ENCODE measurements at places on chromosomes 13 and 19. TPM values are rescaled to one million over a fixed set of nuclear protein-coding genes. Genes with fewer than 3 reads are reported as not detected.

C19orf18 gene
- total RNA-seq = not detected

KCNRG gene
- total RNA-seq = 0.14 TPM

SLC25A15 gene
- total RNA-seq = 18.5 TPM

ATP12A gene
- 0.14 TPM for total RNA-seq

F2RL3 gene
- not detected for total RNA-seq

DENND1C gene
- total RNA-seq = 0.94 TPM

FCER2 gene
- not detected for total RNA-seq

STOML3 gene
- not detected for total RNA-seq

NFIC gene
- 31.2 TPM for total RNA-seq

- no peak for DNase-seq
Observed at GRCh38 chr19:37936166-37936565, 29.2 kb downstream of the SIPA1L3 start.

DNA sequence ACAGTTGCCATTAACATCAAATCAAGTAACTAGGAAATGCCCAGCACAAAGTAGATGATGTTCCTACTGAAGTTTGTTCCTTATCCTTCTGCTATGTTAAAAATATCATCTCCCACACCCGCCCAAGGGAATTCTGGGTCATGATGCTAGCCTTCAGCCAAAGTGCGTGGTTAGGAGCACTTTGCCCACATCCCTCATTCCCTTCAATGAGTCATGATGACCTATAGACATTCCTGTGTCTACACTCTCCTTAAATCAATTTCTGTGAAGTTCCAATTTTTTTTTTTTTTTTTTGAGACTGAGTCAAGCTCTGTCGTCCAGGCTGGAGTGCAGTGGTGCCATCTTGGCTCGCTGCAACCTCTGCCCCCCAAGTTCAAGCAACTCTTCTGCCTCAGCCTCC is 17.0 kb downstream of the RXFP2 start:
- DNase-seq = no peak

DNA sequence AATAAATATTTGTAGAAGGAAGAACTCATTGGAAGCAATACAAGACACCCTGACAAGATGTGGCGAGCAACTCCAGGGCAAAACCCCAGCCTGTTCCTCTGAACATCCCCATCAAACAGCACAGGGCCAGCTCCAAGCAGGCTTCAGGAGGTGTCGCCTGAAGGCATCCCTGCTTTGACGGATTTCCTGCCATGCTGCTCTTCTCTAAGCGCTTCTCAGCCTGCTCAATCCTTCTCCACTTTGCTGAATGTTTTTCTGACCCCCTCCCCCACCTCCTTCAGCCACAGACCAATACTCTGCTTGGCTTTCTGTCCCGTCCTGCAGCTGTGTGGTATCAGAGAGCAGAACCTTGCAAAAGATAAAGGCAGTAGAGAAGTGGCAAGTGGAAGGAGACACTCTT is 28.4 kb downstream of the C19orf81 start:
- no peak for DNase-seq

DNA sequence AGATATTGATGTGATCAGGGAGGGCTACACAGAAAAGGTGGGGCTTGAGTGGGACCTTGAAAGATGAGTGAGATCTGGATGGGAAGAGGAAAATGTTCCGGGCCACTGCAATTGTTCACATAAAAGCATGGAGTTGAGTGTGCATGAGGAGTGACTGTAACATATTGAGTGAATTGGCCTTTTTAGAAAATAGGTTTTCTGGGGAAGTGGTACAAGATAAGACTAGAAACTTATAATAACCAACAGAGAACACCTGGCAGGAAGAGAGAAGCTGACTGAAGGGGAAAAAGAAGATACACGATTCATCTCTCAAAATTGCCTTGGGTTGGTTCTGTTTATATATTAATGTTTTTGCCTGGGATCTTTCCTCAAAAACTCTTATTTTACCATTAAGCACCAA is 32.2 kb downstream of the SLC10A2 start:
- DNase-seq = no peak

GRCh38 chr13:46172531-46172991 is 9.4 kb downstream of the LCP1 start:
- no peak for DNase-seq

DNA sequence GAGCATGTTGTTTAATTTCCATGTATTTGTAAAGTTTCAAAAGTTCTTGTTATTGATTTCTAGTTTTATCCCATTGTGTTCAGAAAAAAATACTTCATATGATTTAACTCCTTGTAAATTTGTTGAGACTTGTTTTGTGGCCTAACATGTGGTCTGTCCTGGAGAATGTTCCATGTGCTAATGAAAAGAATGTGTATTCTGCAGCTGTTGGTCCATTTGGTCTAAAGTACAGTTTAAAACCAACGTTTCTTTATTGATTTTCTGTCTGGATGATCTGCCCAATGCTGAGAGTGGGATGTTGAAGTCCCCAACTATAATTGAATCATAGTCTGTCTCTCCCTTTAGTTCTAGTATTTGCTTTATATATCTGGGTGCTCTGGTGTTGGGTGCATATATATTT is 34.9 kb upstream of the TPP2 start:
- no peak for DNase-seq

DNA sequence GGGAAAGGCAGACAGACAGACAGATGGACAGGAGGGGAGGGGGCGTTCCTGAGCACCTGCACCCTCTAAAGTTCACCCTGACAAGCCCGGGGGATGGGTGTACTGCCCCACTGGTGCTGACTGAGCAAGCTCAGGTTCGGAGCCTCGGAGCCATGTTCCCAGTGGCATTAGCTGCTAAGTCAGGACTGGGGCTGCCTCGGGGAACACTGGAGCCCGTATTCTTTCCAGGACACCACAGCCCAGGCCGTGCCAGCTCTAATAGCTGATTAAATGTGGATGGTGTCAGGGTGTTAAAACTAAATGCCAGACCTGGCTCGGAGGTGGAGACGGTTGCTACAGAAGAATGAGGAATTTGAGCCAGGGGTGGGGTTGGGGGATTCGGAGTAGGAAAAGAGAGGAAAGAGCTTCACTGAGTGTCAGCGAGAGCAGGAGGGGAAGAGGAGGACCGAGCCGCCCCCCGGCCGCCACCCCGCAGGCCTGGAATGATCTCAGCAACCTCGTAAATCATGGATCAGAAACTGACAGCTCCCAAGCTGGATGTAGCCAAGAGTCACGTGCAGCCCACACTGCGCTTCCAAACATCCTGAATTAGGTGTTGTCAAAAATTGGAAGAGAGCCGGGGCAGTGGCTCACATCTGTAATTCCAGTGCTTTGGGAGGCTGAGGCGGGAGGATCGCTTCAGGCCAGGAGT is 10.4 kb downstream of the MAP2K2 start:
- DNase-seq = no peak

- DNase-seq = peak; percentile 79
Observed at GRCh38 chr13:48121733-48122132, 26.8 kb upstream of the MED4 start.

DNA sequence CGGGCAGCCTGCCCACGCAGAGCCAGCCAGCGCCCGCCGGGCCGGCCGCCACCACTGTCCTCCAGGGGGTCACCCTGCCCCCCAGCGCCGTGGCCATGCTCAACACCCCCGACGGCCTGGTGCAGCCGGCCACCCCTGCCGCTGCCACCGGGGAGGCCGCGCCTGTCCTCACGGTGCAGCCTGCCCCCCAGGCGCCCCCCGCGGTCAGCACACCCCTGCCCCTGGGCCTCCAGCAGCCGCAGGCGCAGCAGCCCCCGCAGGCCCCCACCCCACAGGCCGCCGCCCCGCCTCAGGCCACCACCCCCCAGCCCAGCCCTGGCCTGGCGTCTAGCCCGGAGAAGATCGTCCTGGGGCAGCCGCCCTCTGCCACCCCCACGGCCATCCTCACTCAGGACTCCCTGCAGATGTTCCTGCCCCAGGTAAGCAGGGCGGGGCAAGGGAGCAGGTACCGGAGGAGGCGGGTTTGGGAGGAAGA is 32.3 kb upstream of the EHD2 start:
- DNase-seq = no peak

DNA sequence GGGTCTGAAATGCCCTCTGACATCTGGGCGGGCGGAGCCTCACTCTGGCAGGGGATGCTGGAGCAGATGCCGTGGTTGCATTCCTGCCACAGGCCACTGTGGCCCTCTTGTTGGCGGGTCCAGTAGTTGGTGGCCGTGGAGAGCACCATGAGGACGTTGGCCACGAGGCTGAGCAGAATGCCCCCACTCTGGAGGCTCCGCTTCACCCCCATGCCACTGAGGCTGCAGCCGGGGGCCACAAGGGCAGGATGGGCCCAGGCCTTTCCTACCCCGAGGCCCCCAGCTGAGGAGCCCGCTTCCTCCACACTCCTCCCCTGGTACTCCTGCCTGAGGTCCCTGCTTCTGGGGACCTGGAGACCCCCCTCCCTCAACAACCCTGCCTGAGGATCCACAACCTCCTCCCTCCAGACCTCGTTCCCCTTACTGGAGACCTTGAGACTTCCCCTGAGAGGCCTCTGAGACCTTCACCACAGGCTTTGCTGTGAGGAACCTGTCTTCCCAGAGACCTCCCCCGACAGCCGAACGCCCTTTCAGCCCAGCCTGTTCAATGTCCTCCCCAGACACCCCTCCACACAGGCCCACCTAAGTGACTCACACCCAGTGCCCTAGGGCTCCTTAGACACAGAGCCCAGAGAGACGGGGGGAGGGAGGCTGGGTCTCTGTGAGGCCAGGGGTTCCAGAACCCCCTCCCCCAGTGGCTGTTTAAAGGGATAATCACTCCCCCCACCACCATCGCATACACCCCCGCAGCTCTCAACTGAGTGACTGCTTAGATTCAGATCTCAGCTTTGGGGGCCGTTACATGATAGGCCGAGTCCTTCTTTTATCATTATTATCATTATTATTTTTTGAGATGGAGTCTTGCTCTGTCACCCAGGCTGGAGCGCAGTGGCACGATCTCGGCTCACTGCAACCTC is at the start of gene CLDND2:
TSS of gene CLDND2 (minus strand) at position 638 of the 917 bp plus-strand sequence. CDS start at position 212, 426 bp downstream.
- no peak for DNase-seq

DNA sequence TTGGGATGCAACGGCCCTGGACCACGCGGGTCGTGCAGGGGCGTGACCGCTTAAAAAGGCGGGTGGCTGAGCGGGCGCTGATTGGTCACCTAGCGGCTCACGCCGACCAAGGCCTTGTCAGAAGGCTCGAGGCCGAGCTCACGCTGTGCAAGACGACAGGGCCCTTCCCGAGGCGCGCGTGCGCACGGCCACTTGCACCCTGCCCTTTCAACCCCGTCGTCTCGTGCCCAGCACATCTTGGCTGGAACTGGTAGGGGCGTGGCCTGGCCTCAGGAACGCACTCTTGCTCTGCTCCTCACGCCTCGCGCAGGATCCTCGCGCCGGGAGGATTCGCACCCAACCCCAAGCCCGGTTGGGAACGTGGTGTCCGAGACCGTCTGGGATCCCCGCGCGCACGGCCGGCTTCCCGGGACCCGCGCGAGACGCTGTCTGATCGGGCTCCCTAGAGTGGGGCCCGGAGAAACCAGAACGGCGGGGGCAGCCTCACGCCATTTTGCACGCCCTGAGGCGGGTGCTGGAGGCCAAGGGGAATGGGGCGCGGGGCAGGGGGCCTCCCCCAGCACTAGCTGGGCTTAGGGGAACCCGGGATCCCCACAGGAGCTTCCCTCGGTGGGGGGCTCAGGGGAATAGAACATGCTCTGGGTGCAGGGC is at the start of gene MEIOSIN:
TSS of gene MEIOSIN (plus strand) at position 280 of the 651 bp plus-strand sequence. CDS start 1,938 bp downstream, outside the sequence.
- DNase-seq = no peak

GRCh38 chr19:19404879-19405860 is at the start of gene GATAD2A:
Gene GATAD2A (plus strand): TSS chr19:19405675. CDS start chr19:19465346, 59,671 bp downstream.
- DNase-seq = no peak

DNA sequence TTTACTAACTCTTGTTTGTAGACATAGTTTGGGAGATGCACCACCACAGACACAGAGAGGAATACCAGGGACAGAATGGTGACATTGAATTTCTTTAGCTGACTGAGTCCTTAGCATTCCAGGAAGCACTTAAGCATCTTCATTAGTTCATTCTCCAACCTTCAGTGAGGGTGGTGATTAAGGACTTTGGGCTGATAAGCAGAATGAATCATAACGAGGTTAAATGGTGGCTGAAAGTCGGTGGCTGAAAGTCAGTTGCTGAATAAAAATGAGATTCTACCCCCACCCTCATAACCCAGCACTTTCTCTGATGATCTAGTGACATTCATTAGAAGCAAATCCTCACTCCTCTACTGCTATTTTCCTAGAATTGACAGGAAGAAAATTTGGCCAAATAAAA is 10.6 kb downstream of the PCDH8 start:
- DNase-seq = no peak

- DNase-seq = no peak
Observed at GRCh38 chr13:28409648-28410047, 85.3 kb downstream of the FLT1 start.

DNA sequence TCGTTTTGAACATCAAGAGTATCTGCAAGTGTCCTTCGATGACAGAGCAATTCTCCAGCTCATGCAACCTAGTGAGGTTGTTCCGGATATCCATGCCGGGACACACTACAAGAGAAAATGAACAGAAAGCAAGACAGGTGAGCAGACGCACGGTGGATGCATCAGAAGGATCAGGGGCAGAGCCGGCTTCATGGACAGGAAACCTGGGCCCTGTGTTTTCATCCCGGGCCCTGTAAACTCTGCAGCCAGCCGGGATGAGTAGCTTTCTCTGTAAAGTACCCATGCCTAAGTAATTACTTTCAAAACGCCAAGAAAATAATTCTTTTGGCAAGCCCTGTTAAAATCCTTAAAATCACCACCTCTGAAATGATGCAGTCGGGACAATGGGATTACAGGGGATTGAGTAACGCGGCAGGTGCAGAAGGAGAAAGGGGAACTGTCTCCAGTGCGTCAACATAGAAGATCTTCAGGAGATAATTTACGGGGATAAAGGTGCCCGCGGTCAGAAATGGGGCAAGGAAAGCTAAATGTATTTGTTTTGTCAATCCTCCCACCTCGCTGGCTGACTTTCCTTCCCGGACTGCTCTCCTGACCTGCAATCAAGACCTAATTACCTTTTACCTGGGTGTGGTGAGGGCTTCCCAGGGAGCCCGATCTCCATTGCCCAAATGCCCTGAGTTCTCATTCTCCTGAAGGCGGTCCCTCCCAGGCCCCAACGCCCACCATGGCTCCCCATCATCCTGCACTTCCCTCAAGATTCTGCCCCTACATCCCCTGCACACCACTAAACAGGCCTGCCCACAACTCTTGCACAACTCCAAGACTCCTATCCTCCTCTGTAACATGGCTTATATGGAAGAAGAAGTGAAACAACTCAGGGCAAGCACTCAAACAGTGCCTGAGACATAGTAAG is 26.2 kb downstream of the INSR start:
- no peak for DNase-seq

DNA sequence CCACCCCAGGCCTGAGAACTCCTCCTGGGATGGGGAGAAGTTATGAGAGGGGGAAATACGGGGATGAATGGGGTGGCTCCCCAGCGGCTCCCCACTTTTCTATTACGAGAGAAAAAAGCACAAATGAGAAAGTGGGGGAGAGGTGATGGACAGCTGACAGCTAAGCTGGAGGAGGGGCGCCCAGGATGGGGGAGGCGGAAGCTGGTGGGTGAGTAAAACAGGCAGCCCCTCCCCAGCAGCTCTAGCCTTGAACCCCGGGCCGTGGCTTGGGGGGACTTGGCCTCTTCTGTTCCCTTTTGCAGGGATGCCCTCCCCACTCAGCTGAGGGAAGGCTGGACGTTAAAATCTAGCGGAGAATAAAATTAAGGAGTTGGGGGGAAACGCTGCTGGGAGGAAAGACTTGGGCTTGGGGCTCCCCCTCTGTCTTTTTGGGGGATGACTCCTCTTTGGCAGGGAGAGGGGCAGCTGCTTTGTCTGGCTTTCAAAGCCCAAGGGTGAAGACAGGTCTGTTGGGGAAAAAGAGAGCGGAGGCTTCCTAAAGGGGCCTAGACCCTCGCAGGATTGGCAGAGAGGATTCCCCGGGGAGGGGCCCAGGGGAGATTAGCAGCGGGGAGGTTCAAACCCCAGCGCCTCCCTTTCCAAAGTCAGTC is 1.4 kb upstream of the SAMD1 start:
- no peak for DNase-seq

- DNase-seq = no peak
Observed at GRCh38 chr19:6023085-6023682, 45.2 kb upstream of the RANBP3 start.
